K562 (cell line): ENCODE measurements at places on chromosomes 4 and X.

DNA sequence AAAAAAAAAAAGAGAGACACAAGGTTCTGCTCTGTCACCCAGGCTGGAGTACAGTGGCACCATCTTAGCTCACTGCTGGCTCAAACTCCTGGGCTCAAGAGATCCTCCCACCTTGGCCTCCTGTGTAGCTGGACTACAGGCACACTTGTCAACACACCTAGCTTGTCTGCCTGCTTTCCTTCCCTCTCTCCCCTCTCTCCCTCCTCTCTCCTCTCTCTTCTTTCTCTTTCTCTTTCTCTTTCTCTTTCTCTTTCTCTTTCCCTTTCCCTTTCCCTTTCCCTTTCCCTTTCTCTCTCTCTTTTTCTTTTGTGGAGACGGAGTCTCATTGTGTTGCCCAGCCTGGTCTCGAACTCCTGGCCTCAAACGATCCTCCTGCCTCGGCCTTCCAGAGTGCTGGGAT lies 132.1 kb downstream of the DIPK2B start:
- no peak for DNase-seq

- no peak for DNase-seq
These were observed 521.1 kb downstream of the FSTL5 start for GRCh38 chr4:161642708-161643107.

GRCh38 chrX:150508018-150508417 lies 60.4 kb upstream of the MTM1 start:
- DNase-seq = no peak

DNA sequence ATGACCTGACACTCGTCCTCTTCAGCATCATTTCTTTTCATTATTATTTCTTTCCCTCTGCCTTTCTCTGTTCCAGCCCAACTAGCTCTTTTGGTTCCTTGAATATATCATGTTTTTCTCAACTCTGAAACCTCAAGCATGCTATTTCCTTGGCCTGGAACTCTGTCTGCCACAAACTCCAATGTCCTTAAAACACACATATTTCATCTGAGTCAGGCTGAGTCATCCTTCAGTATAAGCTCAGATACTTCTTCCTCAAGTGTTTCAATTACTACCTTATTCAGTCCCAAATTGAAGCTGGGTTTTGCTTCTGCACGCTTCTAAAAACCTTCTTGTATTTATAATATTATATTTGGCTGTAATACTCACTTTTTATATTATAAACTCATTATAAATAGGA lies 424.2 kb downstream of the PDGFC start:
- no peak for DNase-seq

- no peak for DNase-seq
These were observed 36.8 kb upstream of the BANK1 start for GRCh38 chr4:101753721-101754120.

DNA sequence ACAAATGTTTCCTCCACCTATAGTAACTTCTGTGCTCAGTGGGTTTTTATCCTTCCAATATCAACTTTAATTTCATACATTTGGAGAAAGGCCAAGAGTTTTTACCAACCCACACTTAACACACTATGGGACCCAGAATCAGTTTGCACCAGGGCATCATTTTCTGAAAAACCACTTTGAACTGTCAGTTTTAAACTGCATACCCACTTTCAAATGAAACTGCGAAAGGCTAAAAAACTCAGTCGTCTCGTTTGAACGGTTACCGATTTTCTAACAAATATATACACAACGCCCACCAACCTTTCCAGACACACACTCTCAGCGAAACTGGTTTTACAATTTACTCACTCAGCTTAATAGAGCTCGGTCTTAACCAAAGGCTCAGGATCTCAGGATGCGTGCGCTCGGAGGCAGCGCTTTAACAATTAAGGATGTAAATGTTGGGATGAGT lies 376 bp downstream of the ABCG2 start:
- no peak for DNase-seq

- no peak for DNase-seq
These were observed 153.4 kb downstream of the ARX start for GRCh38 chrX:24862343-24862742.

GRCh38 chr4:78518561-78518960 lies 33.0 kb upstream of the ANXA3 start:
- DNase-seq = no peak

DNA sequence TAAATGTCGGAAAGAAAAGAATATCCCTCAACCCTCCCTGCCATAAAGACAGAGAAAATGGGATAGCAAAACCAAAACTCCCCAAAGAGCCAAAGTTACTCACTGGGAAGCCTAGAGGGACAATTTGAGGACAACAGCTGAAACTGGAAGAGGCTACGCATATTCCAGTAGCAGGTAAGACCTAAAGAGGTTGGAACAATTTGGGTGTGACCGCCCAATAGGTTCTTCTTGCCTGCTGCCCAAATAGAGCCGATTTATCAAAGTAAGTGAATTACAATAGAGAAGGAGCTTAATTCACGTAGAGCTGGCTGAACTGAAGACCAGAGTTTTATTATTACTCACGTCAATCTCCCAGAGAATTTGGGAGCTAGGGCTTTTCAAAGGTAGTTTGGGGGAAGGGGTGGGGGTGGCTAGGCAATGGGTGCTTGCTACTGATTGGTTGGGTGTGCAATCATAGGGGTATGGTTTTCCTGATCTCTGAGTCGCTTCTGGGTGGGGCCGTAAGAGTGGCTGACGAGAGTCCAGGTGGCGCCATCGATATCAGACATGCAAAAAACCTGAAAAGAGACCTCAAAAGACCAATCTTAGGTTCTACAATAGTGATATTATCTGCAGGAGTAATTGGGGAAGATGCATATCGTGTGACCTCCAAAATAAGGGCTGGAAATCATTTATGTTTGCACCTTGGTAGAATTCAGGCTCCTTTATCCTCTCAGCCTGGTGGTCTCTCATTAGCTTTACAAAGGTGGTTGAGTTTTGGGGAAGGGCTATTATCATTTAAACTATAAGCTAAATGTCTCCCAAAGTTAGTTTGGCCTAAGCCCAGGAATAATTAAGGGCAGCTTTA lies 39.0 kb upstream of the SLC7A3 start:
- DNase-seq = peak; percentile 78

DNA sequence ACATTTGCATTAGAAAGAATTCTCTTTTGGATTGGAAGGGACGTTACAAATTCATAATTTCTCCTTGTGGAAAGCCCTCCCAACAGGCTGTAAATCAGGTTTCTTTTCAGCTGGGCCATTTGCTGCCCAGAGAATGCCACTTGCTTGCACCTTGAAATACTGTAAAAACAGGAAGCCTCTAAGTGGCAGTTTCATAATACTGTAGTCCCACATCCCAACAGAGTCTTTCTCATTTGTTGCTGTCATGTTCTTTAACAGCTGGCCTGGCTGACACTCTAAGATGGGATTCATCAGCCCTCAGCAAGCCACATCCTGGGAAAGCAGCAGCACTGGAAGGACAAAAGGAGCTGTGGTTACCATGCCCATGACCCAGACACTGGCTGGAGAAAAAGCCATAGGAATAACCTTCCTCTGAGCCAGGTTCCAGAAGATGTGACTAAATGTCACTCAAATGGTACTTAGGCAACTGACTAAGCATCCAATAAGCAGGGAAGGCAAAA lies 221.9 kb upstream of the MBNL3 start:
- no peak for DNase-seq

DNA sequence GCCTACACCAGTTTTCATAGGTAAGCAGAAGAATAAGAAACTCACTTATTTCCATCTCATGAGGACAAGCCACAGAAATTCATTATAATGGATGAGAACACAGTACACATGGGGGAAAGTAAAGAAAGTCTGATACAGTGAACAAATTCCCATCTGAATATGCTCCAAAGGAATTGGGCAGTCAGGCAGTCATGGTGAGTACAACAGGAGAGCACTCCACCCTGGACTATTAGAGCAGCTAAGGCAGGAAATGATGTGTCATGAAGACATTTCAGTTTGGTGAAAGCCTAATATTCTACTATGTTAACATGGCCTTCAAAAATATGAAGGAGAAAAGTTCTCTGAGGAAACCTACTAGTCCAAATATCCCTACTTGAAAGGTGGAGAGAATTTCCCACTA lies 92.0 kb upstream of the PRDX4 start:
- no peak for DNase-seq

GRCh38 chrX:40523852-40524251 lies 56.9 kb upstream of the ATP6AP2 start:
- DNase-seq = no peak

GRCh38 chr4:78517050-78517652 lies 34.4 kb upstream of the ANXA3 start:
- peak; percentile 23 for DNase-seq

GRCh38 chr4:182318256-182318655 lies 75.1 kb downstream of the TENM3 start:
- no peak for DNase-seq

DNA sequence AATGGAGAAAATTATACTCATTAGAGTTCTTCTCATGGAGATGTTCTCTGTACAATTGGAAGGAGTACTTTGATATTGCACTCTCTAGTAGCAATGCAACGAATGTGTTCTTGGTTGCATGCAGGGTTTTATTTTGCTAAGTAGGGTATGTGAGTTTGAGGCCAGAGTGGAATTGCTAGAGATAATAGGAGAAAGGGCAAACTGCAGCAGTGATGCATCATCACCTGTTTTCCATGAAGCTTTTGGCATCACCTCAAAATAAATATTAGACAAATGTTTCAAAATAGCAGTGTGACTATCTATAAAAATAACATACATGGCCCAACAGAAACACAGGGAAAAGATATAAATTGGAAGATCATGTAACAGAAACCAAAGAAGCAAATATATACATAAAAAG lies 93.3 kb downstream of the TIGD2 start:
- no peak for DNase-seq

DNA sequence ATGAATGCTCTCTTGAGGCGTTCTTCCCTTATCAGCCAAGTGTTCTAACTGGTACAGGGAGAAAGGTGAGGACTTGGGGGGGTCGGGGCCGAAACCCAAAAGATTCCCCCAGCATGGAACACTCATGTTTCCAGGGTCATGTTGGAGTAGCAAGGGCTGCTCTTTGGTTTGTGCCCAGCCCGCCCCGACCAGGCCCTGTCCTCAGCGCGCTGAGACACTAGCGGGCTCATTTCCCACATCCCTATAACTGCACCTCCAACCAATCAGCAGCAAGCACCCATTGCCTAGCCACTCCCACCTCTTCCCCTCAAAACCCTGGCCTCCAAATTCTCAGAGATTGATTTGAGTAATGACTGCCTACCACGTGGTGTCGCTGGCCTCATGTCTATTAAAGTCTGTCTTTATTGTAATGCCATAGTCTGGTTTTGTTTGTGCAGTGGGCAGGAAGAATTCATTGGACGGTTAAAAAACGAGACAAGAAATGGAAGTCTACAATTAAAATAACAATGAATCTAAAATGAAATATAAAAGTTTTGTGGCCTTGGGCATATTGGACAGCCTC lies 1928.4 kb downstream of the STIM2 start:
- DNase-seq = no peak

DNA sequence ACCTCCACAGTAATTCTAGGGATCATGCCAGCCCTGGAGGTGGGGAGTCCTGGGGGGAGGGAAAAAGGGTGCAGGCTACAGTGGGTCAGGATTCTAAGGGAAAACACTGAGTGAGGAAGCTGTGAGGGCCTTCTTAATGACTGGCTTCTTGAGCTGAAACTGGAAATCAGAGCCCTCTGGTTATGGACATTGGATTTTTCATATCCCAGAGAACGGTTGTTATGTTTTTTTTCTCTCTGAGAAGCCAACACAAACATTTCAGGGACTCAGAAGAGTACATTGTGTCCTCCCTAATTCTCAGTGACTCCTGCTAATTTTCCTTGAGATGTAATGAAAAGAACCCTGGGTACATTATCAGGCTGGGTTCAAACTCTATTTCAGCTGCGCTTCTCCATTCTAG lies 162.4 kb upstream of the PRDX4 start:
- no peak for DNase-seq
